ENCODE measurements at places on chromosomes 13 and 19.
A peak's percentile ranks its signal among the peaks of the same experiment; 100 is the strongest.

- no peak for DNase-seq
Measured at GRCh38 chr13:27489456-27489855, 39.1 kb upstream of the MTIF3 start.

GRCh38 chr13:44577236-44578066, 1.3 kb upstream of the TSC22D1 start:
- peak; percentile 89 for DNase-seq

- no peak for DNase-seq
Measured at GRCh38 chr19:35693422-35693821, 10.9 kb upstream of the ZBTB32 start.

DNA sequence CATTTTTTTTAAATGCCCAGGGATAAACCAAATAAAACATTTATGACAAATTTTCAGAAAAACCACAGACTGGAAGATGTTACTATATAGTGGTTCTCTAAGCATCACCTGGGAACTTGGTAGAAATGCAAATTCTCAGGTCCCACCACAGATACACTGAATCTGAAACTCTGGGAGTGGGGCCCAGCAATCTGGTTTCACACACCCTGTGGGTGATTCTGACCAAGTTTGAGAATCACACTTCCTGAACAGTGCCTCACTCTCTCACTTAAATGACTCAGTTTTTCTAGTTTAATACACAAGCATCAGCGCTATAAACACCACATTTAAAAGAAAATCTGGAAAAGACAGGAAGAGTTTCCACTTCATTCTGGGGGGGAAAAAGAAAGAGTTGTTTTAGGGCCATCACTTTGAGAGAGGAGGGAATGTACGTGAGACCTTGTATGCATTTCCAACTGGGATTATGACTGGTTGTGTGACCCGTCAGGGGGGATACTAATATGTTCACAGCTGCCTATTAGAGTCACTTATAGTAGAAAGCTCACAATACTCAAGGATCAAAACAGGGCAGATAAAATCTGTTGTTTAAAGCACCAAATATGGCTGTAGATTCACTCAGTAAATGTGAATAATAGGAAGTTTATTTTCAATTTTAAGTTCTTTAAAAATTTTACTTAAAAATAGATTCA, 567.7 kb downstream of the GPC6 start:
- no peak for DNase-seq

DNA sequence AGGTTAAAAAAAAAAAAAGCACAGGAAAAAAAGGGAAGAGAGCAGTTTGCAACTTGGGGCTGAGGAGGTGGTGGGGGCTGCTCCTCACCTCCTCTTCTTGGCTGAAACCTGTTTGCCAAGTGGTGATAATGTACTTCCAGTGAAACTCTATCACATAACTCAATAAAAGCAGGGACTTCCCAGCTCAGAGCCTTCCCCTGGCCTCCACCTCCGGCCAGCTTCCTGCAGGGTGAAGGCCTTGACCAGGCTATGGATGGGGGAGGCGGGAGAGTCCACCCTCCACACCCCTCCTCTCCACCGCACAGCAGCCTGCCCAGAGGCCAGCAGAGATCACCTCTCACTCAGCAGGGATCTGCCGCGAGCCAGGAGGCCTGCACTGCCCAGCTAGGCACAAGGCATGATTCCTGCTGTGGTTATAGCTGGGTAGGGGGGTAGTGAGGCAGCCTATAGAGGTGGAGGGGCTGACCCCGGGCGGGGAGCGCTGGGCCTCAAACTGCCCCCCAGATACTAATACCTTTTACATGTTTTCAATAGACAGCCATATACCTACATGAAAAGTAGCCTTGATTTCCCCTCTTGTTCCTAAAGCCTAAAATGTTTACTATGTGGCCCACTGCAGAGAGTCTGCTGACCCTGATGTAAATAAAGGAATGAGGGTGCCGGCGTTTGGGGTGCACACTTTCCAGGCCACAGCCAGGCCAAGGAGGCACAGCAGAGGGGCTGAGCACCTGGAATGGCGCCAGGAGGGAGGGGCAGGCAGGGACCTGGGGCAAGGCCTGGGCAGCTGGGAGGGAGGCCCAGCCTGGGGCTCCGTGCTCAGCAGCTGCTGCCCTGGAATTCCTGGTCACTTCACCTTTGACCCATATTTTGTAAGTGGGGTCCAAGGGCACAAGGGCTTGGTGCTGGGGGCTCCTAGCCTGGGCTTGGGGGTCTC, 10.3 kb downstream of the ZNF787 start:
- peak; percentile 97 for DNase-seq
